ENCODE measurements at places on chromosomes 5 and 9.

DNA sequence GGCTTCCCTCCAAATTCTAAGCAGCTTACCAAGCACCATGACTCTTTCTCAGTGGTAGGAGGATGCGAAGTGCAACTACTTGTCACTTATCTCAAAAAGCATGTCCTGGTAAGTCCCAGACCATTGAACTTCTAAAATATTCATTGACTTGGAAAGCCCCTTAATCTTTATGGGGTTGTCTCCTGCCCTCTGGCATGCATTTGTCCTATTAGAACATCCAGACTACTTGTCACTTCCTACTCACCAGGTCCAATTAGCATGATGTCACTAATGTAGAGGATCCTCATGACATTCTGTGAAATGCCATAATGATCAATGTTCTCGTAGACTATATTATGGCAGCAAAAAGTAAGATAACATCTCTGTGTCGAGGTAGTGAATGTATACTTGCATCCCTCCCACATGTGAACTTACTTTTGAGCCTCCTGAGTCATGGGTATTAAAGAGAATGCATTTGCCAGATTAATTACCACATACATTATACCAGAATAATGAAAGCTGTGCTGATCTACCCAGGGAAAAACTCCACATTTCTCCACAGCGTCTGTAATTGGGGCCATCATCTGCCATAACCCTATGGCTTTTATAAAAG, 63.5 kb upstream of the RAD23B start:
- H3K4me3 ChIP-seq = no peak overlapping the region
- H3K36me3 ChIP-seq = no peaks in the 10 kb centered on the region
- no peak overlapping the region for H3K27ac ChIP-seq
- H3K4me1 ChIP-seq = peaks cover 8% of the 10 kb centered on the region

DNA sequence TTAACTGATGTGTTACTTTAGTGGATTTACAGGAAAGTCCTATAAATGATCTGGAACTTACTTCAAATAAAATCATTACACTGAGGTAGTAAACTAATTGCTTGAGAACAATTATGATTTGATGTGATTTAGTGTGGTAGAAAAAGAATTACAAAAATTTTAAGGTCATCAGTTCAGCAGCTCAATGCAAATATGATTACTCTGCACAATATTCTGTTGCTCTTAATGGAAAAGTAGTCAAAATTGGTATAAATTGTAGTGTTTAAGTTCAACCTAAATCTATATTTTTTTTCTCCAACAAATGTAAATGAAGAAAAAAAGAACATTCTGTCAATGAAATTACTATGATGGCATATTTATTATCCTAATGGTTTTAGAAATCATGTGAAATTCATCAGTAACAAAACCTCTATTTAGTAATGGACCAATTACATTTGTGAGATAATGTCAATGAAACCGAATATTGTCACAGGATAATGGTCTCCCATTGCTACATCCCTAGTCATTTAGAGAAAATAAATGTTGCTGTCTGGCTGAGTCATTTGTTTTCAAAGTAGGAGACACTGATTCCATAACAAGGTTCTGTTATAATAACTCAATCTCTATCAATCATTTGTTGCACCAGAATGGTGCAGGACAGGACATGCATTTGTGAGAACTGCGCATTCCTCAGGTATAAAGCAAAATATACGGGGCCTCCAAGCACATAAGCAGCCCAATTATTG, 177.1 kb downstream of the NFIB start:
- no peaks in the 10 kb centered on the region for H3K36me3 ChIP-seq
- DNase-seq = no peak
- no peaks in the 10 kb centered on the region for H3K4me1 ChIP-seq
- H3K27ac ChIP-seq = no peak overlapping the region
- no peak overlapping the region for H3K4me3 ChIP-seq

DNA sequence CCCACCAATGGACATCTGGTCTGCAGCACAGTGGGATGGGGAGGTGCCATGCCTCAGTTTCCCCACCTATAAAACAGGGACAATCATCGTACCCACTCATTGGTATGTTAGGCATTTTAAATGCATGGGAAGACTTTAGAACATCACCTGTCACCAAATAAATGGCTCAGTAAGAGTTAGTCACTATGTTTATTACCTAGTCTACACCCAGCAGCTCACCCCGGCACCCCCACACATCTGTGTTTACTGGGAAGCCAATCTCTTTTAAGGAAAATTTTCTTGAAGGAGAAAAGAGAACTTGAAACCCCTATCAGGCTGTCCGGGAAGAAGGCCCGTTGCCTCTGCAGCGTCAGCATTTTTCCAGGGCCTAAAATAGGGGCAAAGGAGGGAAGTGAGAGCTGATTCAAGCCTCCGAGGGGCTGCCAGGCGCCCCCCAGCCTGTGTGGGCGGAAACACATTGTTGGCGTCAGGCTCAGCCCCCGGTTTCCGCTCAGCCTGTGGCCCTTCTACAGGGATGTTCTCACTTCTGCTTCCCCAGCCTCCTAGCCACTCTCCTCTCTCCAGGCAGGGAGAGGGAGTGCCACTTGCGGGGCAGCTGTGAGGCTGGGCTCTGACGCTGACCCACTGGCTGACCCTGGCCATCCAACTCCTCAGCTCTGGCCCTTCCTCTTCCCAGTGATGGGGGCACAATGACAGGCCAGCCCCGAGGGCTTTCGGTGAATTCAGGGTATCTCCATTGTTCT, 4.6 kb downstream of the CSF1R start:
- DNase-seq = no peak
- peaks cover 14% of the 10 kb centered on the region for H3K27me3 ChIP-seq
- H3K27ac ChIP-seq = no peak overlapping the region
- H3K36me3 ChIP-seq = no peaks in the 10 kb centered on the region

- no peak for DNase-seq
- peaks cover 1% of the 10 kb centered on the region for H3K4me1 ChIP-seq
- H3K27me3 ChIP-seq = peaks cover 6% of the 10 kb centered on the region
- H3K4me3 ChIP-seq = no peak overlapping the region
These were observed 77.4 kb downstream of the SEC61B start for GRCh38 chr9:99299211-99300102.

- H3K27ac ChIP-seq = no peak overlapping the region
- DNase-seq = no peak
- no peaks in the 10 kb centered on the region for H3K27me3 ChIP-seq
- H3K36me3 ChIP-seq = no peaks in the 10 kb centered on the region
These were observed 57.3 kb upstream of the ZNF608 start for GRCh38 chr5:124803617-124804323.

- no peak for DNase-seq
- H3K36me3 ChIP-seq = no peaks in the 10 kb centered on the region
- H3K4me1 ChIP-seq = peaks cover 2% of the 10 kb centered on the region
These were observed 20.9 kb upstream of the PLIN2 start for GRCh38 chr9:19148187-19148586.

DNA sequence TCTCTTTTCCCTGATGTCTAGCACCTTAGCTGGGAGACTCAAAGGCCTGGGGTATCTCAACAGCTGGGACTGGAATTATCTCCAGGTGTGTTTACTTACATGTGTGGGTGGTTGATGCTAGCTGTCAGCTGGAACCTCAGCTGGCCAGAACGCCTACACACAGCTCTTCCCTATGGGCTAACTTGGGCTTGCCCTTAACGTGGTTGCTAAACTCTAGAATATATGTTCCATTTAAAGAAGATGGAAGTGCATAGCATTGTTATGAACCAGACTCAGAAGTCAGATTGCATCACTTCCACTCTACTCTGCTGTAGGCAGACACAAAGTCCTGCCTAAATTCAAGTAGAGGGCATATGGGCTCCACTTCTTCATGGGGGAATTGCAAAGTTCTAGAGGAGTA, 29.3 kb downstream of the SGCD start:
- H3K36me3 ChIP-seq = no peaks in the 10 kb centered on the region
- no peaks in the 10 kb centered on the region for H3K27me3 ChIP-seq

DNA sequence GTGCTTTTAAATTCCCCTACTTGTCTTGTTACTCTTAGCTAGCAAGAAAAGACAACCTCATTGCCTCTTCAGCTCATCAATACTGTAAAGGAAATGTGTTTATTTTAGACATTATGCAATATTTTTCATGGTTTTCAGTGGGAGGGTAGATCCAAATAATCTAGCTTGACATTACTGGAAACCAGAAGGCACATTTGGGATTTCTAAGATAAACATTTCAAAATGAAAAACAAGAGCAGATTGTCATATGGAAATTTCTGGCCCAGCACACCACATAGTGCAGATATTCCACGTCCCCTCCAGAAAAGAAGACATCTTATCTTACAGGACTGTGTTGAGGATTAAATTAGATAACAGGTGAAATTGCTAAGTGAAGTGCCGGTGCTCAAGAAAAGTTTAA, 296.9 kb downstream of the MSX2 start:
- no peak for DNase-seq
- no peaks in the 10 kb centered on the region for H3K4me1 ChIP-seq
- no peak overlapping the region for H3K4me3 ChIP-seq
- no peak overlapping the region for H3K27ac ChIP-seq
- H3K36me3 ChIP-seq = no peaks in the 10 kb centered on the region

DNA sequence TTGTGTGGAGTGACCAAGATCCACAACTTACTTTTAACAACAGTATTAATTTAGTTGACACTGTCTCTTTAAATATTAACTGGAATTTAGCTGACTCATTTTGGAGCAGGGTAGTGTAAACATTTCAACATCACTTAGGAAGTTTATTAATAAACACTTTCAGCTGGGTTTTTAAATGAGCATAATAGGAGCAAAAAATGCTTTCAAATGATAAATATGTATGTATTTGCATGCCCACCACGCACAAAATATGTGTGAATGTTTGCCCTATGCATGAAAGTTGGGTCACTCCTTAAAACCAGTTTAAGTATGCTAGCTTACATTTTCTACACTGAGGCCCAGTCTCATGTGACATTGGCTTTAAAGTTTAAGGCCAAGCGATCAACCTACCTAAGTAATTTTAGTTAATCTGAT, 2.9 kb downstream of the ZFAND5 start:
- H3K4me3 ChIP-seq = peak overlapping the region; percentile 90
- no peaks in the 10 kb centered on the region for H3K27me3 ChIP-seq
- no peak for DNase-seq
- H3K36me3 ChIP-seq = peaks cover 64% of the 10 kb centered on the region

GRCh38 chr9:121059998-121060636, 10.0 kb upstream of the C5 start:
- H3K27ac ChIP-seq = no peak overlapping the region
- peaks cover 2% of the 10 kb centered on the region for H3K27me3 ChIP-seq
- H3K36me3 ChIP-seq = peaks cover 5% of the 10 kb centered on the region
- H3K4me3 ChIP-seq = no peak overlapping the region

- H3K27me3 ChIP-seq = peaks cover 12% of the 10 kb centered on the region
- no peak overlapping the region for H3K27ac ChIP-seq
- no peaks in the 10 kb centered on the region for H3K36me3 ChIP-seq
These were observed 28.8 kb upstream of the TLE4 start for GRCh38 chr9:79542735-79543620.

DNA sequence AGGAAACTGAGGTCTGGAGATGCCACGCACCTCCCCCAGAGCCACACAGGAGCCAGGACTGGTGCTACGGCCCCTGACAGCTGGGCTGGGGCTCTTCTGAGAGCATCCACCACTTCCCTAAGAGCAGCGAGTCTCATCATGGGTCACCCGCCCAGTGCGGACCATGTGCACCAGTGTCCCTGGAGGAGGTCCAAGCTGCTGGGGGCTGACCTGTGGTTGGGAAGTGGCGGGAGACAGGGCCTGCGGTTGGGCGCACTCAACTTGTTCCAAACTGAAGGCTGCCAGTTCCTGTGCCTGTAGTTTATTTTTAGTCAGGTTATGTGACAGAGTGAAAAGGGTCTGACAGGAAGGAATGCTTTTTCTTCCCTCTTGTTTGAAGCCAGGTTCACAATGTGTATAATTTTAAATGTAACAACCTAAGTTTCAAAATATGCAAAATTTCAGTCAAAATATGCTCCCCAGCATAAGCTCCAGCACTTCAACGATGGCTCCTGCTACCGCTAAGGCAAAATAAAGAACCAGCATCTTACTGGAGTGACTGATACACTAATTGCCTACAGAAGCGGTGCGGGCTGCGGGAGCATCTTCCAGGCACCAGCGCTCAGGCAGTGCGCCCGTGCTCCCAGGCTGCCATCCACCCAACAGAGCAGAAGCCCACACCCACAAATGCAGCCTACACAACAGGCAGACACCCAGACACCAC, 14.8 kb downstream of the BARHL1 start:
- H3K27ac ChIP-seq = no peak overlapping the region
- H3K27me3 ChIP-seq = peaks cover 4% of the 10 kb centered on the region
- no peak for DNase-seq
- H3K4me1 ChIP-seq = peaks cover 5% of the 10 kb centered on the region
- peaks cover 27% of the 10 kb centered on the region for H3K36me3 ChIP-seq

DNA sequence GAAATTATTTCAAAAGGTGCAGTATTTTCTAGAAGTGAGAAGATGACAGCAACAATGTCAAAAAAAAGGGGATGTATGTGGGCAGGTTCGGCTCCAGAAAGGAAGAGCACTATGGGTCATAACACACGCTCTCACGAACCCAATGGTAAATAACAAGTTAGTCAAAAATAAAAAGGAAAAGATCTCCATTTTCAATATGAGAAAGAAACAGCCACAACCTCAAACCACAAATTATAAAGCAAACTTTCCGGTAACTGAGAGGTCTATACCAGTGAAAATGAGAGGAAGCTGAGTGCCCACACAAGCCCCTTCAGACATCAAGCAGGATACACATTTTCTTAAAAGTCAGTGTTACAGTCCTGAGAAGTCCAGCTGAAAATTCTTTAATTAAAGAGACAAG, 398.5 kb upstream of the RPS23 start:
- H3K27ac ChIP-seq = peak overlapping the region; percentile 87
- H3K27me3 ChIP-seq = no peaks in the 10 kb centered on the region
- H3K36me3 ChIP-seq = peaks cover 56% of the 10 kb centered on the region
- peak; percentile 14 for DNase-seq
